ENCODE measurements at places on chromosomes 12 and 14.
A peak's percentile ranks its signal among the peaks of the same experiment; 100 is the strongest.

DNA sequence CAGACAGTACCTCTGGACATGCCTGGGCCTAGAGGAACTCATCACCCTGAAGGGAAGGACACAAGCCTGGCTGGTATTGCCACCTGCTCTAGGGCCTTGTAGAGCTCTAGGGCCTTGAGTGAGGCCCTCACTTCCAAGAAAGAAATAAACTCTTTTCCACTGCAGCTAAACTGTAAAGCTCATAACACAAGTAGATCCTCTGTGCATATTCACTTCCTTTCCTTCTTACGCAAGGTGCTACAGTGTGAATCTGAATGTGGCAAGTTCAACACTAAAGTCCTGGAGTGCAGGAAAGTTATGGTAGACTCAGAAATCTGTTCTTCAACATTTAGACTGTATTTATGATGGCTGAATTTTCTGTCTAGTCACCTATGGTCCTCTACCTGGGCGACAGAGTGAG lies 14.5 kb downstream of the RNASE3 start:
- DNase-seq = no peak

GRCh38 chr14:23570806-23571483 lies 3.4 kb upstream of the AP1G2 start:
- no peak for DNase-seq

GRCh38 chr12:27688671-27689070 lies 7.6 kb upstream of the REP15 start:
- no peak for DNase-seq

DNA sequence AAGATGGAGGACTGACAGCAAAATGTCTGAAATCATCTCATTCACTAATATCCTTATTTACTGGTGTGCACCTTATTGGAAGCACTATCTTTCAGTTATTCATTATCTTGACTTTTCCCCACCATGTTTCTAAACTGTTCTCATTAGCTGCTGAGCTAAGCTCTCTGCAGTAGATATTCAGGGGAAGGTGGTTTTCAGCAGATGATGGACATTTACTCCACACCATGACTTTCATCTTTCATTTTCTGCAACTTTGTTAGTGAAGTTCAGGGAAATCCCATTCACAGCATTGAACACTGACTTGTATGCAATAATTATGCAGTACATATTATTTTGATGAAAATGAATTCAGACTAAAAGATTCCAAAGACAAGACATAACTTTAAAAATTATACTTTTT lies 373.6 kb upstream of the FLRT2 start:
- DNase-seq = no peak

GRCh38 chr12:109822416-109822815 lies 10.8 kb downstream of the TRPV4 start:
- no peak for DNase-seq

DNA sequence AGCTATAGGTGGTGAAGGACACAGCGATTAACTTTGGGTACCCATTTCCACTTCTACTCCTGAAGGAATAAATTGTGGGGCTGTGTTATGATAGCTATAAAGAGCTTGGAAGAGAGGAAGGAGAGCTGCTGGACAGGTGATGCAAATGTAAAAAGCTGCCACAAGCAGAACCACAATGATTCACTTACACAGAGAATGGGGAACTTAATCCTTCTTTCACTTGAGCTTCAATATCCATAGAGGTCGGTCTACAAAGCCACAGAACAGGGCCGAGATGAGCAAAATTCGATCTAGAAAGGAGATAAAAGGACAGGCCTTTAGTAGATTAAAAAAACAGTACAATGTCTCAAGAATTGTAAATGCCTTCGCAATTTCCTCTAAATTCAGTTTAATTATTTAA lies 831.1 kb downstream of the LRFN5 start:
- no peak for DNase-seq

DNA sequence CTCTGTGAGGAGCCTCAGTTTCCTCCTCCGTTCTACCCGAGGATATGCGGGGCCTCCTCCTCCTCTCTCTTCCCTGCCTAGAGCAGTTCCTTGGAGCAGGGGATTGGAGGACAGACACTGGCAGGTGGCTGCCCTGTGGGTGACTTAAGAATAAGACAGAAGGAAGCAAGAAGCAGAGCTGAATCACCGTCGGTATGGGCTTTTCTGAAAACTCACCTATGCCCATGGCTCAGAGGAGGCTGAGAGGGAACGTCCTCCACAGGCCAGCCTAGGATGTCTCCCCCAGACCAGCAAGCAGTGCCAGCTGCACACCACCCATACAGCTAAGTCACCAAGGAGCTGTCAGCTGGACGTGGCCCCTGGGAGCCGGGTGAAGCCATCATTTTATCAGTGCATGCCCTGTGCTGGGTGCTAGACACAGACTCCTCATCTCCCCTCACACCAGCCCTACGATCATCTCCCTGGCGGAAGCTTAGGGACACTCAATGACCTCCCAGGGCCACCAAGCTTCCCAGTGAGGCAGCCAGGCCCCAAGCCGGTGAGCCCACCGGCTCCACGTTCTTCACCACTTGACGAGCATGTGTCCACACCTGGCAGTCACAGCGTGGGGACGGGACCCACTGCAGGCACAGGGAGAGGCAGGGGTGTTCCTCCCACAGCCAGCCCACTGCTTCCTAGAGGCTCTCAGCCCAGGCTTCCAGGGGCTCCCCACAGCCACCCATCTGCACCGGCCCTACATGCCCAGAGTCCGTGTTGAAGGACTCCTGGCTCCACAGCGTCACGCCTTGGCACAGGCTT lies 21.4 kb downstream of the ITPK1 start:
- no peak for DNase-seq

DNA sequence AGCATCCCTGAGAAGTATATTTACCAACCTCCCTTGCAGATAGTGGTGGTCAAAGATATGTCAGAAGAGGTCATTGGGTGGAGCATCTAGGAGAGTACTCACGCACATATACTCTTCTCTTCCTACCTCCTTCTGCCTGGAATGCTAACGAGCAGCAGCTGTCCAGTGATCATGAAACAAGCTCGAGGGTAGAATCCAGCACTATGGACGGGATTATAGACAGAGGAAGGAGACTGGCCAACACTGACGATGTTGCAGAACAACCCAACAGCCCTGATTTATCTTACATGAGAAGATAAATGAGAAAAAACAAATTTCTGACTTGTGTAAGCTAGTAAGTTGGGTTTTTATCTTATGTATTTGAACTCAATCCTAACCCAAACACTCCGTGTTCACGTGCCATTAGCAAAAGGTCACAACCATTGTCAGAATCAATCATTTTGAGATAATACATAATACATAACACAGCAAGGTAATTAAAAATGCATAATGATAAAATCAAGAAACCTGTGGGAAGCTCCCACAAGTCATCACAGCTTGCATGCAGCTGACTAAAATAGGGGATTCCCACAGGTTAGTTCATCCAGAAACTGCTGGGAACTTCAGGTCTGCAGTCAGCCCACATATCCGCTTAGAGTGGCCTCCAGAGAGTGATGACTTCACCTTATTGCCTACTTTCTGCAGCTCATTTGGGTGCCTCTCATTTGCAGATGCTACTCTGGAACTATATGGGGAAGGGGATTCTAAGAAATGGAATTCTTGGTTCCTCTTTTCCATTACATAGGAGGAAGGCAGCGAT lies 36.3 kb upstream of the STK38L start:
- DNase-seq = no peak

DNA sequence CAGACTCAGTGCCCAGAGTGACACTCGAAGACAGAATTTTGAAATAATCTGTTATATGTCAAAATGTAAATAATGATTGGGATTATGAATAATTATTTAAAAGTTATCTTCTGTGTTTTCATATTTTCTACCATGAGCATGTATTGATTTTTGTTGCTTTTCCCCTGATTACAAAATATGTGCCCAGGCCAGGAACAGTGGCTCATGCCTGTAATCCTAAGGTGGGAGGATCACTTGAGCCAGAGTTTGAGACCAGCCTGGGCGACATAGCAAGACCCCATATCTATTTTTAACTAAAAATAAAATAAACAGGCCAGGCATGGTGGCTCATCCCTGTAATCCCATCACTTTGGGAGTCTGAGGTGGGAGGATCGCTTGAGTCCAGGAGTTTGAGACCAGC lies 13.5 kb downstream of the PSMA6 start:
- no peak for DNase-seq

- no peak for DNase-seq
Measured at GRCh38 chr12:56080556-56081138, 682 bp downstream of the ERBB3 start.

- DNase-seq = no peak
Measured at GRCh38 chr12:113161415-113162016, 12.0 kb downstream of the CFAP73 start.

GRCh38 chr14:105863296-105864108 lies 337.1 kb downstream of the TMEM121 start:
- peak; percentile 7 for DNase-seq

- DNase-seq = no peak
Measured at GRCh38 chr12:92973614-92974013, 44.5 kb upstream of the EEA1 start.

DNA sequence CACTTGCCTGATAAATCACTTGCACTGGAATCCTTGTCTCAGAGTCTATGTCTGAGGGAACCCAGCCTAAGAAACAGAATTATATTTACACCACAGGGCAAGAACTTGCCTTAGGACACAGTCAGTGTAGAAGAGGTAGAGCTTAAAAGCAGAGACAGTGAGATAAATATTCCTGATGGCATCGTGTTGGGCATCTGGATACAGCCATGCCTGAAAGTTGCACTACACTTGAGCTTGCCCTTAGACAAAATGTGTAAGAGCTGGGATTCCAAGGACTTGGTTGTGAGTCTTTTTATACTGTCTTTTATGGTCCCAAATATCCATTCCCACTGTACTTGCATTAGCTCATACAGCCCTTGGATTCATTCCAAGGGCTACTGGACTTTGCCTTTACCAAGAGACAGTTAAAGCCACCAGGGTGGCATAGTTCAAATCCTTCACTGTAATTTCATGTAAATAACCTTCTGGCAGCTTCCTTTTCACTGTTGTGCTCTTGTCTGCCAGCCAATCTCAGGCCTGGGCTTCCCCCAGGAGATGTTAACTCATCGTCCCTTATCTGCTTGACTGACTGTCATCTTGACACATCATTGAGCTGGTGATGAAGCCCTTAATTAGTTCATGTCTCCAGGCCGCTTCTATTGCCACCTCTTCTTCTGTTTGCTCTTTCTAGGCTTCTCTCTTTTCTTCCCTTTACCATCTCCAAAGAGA lies 577.9 kb upstream of the TBX3 start:
- DNase-seq = no peak

DNA sequence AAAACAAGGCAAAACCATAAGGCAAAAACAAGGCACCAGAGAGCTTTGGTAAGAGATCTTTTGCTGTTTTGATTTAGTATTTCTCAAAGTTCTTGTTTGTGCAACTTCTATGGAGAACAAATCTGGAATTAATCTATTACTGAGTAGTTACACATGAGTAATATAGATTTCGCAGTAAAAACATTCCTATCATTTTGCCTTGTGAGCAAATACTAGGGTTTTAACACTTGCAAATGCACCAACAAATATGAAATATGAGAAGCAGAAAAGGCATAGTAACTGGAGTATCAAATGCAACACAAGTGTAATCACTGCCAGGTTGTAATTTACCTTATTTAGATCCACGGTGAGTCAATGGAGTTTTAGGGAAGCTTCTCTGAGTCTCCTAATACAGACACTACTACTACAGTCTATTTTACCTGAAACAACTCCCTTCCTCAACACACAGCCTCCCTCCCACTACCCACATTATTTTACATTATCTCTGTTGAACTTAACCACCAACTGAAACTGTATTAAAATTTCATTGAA lies 324.1 kb downstream of the FLRT2 start:
- DNase-seq = no peak

DNA sequence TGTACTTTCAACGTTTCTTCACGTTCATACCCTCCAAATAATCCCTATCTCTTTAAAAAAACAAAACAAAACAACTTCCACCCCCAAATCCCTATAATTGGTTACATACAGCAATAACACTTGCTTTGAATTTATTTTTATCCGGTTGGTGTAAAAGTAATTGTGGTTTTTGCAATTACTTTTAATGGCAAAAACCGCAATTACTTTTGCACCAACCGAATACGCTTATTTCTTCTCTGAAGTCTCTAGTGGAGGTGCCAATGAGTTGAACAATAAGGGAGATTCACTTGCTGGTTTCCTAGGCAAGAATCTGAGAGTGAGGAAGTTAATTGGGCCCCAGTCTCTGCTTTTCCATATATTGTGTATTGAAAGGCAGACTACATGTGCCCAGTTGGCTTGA lies 133.3 kb downstream of the DACT1 start:
- DNase-seq = no peak

DNA sequence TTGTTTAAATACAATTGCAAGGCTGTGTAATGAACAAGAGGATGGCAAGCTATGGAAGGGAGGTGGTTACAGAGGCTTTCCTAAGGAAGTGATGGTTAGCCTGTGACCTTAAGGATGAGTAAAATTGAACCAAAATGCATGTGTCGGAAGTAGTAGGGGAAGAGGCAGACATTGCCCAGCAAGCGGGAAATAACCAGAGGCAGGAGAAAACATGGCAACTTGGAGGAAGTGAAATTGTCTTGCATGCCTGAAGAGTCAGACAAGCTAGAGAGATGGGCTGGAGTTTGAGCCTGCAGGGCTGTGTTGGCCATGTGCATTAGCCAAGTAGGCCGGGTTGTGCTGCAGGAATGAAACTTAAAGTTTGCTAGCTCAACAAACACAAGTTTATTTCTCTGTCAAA lies 96.2 kb downstream of the BTG1 start:
- DNase-seq = no peak

GRCh38 chr14:50768680-50769079 lies 62.3 kb downstream of the NIN start:
- DNase-seq = no peak

- no peak for DNase-seq
Measured at GRCh38 chr12:114625294-114625851, 58.6 kb downstream of the TBX3 start.

DNA sequence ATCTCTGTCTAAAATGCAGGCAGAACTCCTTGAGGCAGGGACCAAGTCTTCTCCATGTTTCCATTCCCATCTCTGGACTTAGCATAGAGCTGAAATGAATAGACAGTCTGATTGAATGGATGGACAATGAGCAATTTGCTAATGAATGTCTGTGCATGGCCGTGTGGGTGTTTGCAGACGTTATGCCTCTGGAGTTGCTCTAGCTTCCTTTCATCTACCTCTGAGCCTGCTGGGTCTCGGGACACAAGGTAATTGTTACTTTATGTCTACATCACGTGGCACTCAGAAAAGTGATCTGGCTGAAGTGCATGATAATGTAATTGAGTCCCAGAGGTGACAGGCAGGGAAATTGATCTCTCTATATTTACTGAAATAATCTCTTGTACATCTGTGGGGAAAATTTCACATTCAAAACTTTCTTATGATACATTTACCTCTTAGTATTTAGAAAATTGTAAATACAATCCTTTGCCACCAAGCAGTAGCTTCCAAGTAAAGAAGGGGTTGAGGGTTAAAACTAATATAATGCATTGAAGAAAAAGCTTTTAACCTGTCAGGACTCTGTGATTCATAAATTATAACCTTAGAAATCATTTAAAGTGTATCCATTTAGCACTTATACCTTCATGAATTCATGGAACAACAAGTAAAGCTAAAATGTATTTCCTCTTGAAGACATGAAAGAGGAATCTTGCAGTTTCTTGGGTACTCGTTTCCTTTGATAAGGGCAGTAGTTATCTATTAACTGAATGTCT lies 424.1 kb downstream of the APAF1 start:
- DNase-seq = no peak

GRCh38 chr12:109952873-109953272 lies 43.3 kb downstream of the GIT2 start:
- no peak for DNase-seq

- no peak for DNase-seq
Measured at GRCh38 chr14:72024043-72024407, 91.8 kb downstream of the RGS6 start.

Data from T-helper 17 cell (primary cell).